ENCODE measurements at places on chromosomes 4 and X. TPM values are rescaled to one million over a fixed set of nuclear protein-coding genes. Genes with fewer than 3 reads are reported as not detected.

DNA sequence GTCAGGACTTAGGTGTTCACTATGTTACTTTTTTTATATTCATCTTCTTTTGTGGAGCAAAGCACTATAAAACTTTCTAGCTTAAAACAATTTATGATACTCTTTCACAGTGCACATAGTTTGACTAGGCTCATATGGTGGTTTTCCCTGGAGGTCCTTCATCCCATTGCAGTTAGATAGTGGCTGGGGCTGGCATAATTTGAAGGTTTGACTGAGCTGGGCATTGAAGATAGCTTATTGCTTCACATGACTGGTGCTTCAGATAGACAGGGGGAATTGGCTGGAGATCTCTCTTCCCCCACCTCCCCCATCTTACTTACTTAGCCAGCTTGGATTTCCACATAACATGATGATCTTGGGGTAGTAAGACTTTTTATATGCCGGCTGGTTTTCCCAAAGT is 7.0 kb upstream of the GABRA4 start:
- DNase-seq, result no peak

- no peak for DNase-seq
Measured at GRCh38 chrX:75483933-75484332, 38.9 kb downstream of the ZDHHC15 start.

- DNase-seq, result no peak
Measured at GRCh38 chr4:8152090-8152864, 6.3 kb downstream of the ABLIM2 start.

GNRHR gene
- not detected for total RNA-seq

AREG gene
- total RNA-seq, result 0.79 TPM

All from activated T-cell treated with anti-CD3 and anti-CD28 coated beads, Interleukin-2, amount 50 U/mL, for 4 hours (primary cell).